GM04503 (cell line): ENCODE measurements at places on chromosomes 12 and 14.

- no peak for DNase-seq
Observed at GRCh38 chr12:7321624-7322023, 17.8 kb downstream of the ACSM4 start.

GRCh38 chr14:22509751-22510300, 79.2 kb downstream of the DAD1 start:
- no peak for DNase-seq

DNA sequence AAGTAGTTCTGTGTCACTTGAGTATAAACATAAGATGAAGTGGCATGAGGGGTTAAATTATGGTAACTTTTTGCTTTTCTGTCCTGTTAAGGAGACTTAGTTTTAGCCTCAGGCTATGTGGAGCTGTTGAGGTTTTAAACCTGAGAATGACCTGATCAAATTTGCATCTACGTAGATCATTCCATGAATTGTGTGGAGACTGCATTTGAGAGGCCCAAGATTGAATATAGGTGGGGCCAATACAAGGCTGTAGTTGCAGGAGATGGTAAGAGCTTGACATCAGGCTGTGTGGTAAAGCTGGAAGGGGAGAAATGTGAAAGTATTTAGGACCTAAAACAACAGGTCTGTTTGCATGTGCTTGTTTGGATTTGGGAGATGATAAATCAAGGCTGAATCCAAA, 249.5 kb downstream of the SLC16A7 start:
- no peak for DNase-seq

GRCh38 chr14:55697414-55697861, 117.4 kb downstream of the KTN1 start:
- no peak for DNase-seq

GRCh38 chr14:103139132-103140025, 16.1 kb downstream of the TNFAIP2 start:
- no peak for DNase-seq

GRCh38 chr12:93802293-93802692, 125.1 kb downstream of the CRADD start:
- no peak for DNase-seq

DNA sequence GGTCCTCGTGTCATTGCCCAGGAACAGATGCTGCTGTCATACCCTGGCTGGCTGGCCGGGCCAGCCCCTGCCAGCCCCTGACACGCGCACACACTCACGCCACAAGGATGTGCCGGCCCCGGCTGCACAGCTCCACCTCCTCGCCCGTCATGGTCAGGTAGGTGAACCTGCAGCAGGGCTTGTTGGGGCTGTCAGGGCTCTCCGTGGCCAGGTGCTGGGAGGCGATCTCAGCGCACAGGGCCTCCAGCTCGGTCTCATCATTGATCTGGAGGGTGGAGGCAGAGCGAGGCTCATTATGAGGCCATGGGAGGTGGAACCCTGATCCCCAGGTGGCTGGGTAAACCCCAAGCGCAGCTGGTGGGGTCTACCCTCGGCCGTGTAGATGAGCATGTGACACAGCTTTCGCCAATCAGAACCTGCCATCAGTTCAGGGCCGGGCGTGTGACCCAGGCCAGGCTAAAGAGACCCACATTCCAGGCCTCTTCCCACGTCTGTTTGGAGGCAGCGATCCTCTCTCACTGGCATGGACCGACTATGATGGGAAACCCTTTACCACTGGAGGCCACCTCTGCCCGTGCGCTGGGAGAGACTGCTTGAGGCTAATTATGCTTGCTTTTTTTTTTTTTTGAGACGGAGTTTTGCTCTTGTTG, 38.8 kb downstream of the TRAFD1 start:
- no peak for DNase-seq

DNA sequence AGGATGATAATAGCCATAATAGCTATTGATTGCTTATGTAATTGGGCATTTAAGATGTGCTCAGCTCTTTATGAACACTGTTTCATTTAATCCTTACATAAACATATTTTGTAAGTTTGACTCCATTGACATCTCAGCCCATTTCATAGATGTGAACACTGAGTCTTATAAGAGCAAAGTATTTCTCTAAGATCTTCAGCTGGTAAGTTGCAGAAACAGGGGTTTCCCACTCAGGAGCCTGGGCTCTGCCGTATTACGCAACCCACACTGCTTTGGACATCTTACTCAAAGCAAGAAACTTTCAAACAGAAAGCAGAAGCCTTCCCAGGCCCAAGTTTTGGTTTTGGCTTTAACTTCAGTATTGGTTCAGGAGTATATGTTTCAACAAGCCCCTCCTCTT, 705.1 kb downstream of the MED13L start:
- no peak for DNase-seq

GRCh38 chr12:108634341-108634751, 652 bp upstream of the SELPLG start:
- no peak for DNase-seq

- no peak for DNase-seq
Observed at GRCh38 chr12:108571609-108572165, 9.3 kb downstream of the ISCU start.
